NCI-H82 (cell line): ENCODE measurements at places on chromosomes 11 and 22.

DNA sequence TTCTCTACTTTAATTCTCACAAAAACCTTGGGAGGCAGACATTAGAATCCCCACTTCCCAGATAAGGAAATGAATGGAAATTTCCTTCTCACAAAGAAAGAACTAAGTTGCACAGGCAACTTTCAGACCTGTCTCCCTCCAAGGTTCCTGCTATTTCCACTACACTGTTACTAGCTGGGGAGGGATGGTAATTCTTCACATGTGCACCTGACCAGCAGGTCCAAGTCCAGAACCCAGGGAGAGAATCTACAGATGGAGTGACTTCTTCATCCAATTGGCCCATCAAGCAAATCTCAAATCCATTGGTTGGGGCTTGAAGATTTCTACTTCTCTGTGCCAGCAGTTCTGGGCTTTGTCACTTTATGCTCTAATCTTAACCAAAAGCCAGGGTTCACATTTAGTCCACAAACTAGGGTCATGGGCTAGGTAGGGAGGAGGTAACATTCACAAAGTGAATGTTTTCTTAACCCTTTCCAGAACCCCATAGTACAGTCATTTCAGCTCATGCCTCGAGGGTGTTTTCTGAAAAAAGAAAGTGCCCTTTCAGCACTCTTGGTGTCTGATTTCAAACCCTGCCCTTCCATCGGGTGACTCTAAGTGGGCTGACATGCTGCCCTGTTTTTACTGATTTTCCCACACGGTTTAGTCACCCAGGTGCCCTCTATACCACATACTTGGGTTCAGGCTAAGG lies 2.7 kb downstream of the POU2AF1 start:
- no peak for DNase-seq

DNA sequence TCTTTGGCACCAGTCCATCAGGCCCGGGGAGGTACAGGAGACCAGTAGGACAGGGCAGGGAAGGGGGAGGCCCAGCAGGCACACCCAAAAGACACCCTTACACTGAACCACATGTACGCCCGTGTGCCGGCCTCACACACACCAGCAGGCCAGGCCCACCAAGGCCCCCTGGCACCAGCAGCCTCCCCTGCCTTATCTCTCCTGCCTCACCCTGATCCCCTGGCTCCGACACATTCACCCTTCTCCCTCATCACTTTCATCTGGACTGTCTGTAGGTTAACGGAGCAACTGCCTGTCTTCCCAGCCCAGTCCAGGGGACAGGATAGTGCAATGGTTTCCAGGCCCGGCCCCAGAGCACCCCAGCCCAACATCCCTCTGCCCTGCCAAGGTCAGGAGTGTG lies 4.9 kb downstream of the CDKN1C start:
- DNase-seq: no peak

DNA sequence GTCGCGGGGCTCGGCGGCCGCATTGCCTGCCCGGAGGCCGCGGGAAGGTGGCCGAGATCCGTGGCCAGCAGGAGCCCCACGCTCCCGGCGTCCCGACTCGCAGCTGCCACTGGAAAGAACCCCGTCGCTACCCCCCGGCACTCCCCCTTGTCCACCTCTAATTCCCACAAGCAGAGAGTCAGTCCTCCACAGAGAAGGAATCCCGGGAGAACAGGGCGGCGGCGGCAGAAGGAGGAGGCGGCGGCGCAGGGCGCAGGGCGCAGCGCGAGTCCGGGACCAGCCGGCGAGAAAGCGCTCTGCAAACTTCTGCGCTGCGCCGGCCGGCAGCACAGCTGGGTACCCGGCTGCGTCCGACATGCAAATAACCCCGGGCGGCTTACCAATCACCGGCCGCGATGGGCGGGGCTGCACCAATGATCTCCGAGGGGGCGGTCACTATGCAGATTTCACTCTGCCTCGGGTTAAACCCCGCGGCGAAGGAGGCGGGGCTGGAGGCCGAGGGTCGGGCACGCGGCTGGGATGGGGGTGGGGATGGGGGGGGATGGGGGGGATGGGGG lies at the start of gene ABTB2:
TSS of gene ABTB2 (minus strand) at position 310 of the 557 bp plus-strand sequence.
- DNase-seq: peak; percentile 98

GRCh38 chr11:80595011-80595410 lies 1154.2 kb upstream of the TENM4 start:
- DNase-seq: peak; percentile 32

- DNase-seq: no peak
Observed at GRCh38 chr22:17767233-17768065, 6.8 kb downstream of the BID start.

DNA sequence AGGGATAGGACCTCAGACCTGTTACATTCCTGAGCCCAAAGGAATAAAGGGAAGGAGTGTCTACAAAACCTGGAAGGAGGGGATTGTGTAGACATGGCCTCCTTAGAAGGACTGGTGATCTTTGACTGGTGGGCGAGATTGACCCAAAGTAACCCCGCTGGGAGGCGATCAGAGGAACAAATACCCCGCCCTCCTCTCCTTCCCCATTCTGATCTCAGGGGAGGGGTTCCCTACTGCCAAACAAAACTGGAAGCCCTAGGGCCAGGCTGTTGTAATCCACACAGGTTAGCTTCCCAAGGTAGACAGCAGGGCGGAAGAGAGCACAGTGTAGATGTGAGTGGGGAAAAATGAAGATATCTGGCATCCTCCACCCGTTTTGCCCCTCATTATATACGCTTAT lies 24.7 kb downstream of the NCF4 start:
- DNase-seq: no peak

GRCh38 chr11:43547889-43548381 lies 132.6 kb upstream of the HSD17B12 start:
- no peak for DNase-seq

DNA sequence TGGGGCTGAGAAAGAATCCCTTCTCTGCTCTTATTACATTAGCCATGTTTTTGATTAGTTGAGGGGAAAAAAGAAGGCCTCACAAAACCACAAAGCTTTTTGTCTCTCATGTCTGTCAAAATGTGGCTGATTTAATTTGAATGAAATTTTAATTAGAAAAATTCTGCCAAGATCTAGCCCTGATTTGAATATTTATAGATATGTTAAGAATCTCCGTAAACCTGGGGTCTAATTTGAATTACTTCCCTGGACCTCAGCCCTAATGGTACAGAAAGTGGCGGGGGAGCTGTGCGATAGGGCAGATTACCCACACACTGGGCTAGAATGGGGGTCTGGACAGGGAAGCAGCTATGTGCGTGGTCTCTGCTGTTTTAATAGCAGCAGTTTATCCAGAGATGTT lies 141.3 kb upstream of the TTC12 start:
- no peak for DNase-seq

GRCh38 chr11:10519630-10520029 lies 21.4 kb downstream of the RNF141 start:
- DNase-seq: no peak

- no peak for DNase-seq
Observed at GRCh38 chr22:32882774-32883530, 81.4 kb downstream of the TIMP3 start.

GRCh38 chr22:23220485-23221350 lies 40.4 kb downstream of the BCR start:
- no peak for DNase-seq

DNA sequence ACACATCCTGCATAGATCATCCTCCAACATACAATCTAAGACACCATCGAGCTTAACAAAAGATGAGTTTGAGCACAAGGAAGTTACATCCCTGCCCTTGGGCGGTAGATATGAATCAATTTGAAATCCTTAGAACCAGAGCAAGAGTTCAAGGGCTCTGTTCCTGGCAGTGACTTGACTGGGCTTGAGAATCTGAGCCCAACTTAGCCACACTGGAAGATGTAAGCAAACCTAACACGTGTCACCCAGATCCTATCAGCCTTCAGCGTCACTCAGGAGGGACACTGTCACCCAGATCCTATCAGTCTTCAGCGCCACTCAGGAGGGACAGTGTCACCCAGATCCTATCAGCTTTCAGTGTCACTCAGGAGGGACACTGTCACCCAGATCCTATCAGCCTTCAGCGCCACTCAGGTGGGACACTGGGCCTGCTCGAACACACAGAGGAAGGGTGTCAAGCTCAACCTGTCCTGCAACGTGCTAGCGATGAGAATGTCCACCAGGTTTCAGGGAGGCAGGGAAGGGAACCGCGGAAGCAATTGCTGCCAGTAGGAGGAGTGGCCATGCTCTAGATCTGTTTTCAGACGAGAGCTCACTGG lies 32.8 kb upstream of the CTSD start:
- DNase-seq: no peak

DNA sequence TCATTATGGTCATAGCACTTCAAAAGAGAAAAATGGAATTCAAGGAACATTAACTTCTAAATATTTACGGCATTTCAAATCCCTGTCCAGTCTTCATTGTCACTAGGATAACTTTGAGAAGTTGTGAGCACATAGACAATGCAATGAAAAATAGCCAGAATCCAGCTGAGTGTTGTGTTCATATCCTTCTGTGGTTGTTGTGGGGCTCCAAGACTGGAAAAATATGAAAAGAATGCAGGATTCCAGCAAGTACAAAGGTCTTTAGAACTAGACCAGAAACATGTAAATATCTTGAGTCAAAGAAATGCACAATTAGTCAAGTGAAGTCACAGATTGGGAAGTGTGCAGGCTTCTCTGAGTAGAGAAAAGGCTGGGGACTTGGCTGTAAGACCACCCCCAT lies 68.7 kb downstream of the WT1 start:
- DNase-seq: no peak

- DNase-seq: peak; percentile 52
Observed at GRCh38 chr11:111819161-111819828, 52.1 kb downstream of the ALG9 start.

DNA sequence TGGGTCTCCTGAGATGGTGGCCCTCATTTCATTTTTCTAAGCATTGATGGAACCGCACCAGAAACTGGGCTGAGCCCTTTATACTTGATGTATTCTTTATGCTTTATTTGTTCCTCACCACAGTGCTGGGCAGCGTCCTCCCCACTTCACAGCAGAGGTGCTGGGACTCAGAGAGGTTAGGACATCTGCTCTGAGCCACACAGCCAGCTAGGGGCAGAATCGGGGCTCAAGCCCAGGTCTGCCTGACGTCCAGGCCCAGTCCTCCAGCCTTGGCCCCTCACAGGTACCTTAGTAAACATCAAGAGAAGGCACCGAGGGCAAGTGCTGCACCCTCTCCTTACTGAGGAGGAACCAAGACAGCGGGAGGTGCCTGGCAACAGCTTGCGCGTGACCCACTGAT lies 20.2 kb upstream of the SHISAL1 start:
- DNase-seq: no peak

- no peak for DNase-seq
Observed at GRCh38 chr22:38442967-38443627, 11.9 kb downstream of the KCNJ4 start.

GRCh38 chr22:22201185-22201929 lies 43.2 kb upstream of the VPREB1 start:
- peak; percentile 1 for DNase-seq

DNA sequence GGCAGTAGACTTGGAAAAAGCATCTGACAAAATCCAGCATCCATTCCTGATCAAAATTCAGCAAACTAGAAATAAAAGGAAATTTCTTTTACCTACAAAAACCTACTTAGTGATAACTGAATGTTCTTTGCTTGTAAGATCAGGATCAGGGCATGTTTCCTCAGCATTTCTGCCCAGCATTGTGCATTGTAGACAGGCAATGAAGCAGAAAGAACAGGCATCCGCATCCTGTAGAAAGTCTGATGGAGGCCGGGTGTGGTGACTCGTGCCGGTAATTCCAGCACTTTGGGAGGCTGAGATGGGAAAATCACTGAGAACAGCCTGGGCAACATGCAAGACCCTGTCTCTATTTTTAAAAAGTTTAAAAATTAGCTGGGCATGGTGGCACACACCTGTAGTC lies 32.5 kb upstream of the PANX2 start:
- DNase-seq: no peak

DNA sequence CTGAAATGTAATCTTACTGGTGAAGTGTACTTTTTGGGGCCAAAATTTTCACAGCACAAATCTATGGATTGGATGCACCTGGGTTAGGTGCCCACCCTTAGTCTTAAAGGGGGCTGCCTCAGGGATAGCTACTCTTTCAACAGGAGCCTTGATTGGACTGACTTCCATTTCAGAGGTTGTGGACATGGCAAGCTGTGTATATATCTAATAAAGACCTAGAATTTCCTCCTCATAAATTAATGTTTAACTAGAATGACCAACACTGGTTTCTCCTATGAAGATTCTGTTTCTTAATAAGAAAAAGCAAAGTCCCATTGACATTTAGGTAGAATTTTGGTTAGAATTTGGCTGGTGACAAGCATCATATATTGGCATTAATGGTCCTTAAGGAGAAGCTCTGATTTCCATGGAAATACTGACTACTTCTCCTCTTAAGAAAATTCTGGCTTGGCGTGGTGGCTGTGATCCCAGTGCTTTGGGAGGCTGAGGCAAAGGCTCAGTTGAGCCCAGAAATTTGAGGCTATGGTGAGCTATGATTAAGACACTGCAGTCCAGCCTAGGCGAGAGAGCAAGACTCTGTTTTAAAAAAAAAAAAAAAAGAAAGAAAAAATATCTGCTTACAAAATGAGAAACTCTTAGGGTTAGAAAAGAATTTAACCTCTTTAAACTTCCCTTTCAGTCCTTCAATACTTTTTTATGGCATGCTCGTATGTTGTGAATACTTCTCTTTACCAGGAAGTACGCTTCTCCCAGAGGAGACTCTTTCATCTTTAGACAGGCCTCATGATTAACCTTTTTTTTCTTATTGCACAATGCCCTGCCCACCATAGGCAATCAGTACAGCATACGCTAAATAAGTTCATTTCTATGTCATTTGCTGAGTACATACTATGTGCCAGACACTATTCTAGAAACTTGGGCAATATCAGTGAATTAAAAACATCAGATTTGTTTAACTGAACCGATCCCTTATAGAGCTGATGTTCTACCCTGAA lies 77.2 kb downstream of the PRR5L start:
- no peak for DNase-seq

- DNase-seq: no peak
Observed at GRCh38 chr11:91258876-91259275, 965.7 kb upstream of the FAT3 start.

GRCh38 chr11:119511614-119512306 lies 88.8 kb upstream of the THY1 start:
- DNase-seq: peak; percentile 15

DNA sequence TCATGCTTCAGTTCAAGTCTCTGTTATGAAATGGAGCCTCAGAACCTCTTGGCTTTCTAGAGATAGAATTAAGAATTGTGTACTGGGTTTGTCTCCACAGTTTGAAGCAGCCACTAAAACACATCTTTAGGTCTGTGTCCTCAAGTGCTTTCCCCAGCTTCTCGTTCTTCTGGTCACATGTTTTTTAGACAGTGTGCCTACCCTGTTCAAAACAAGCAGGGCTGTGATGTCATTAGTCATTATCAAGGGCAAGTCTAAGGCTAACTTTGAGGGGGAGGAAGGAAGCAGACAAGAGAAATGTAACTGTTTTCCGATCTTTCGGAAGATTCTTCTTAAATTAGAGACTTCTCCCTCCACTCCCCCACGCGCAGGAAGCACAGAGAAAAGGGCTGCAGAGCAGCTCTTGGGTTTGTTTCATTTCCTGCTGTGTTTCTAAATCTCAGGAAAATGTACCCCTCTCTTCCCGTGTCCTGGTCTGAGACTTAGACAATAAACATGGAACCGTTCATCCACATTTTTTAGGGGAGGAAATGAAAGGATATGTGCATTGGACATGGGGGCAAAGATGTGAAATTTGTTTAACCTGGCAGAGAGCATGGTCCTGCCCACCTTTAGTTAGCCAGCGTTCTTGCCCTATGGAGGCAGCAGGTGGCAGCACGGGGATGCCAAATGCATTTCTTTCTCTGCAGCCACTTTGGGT lies 3.1 kb downstream of the AKIP1 start:
- peak; percentile 63 for DNase-seq
